ENCODE measurements at places on chromosomes 11 and 22. TPM values are rescaled to one million over a fixed set of nuclear protein-coding genes. Genes with fewer than 3 reads are reported as not detected.

Gene NUDT22
- 162 TPM for total RNA-seq

DNA sequence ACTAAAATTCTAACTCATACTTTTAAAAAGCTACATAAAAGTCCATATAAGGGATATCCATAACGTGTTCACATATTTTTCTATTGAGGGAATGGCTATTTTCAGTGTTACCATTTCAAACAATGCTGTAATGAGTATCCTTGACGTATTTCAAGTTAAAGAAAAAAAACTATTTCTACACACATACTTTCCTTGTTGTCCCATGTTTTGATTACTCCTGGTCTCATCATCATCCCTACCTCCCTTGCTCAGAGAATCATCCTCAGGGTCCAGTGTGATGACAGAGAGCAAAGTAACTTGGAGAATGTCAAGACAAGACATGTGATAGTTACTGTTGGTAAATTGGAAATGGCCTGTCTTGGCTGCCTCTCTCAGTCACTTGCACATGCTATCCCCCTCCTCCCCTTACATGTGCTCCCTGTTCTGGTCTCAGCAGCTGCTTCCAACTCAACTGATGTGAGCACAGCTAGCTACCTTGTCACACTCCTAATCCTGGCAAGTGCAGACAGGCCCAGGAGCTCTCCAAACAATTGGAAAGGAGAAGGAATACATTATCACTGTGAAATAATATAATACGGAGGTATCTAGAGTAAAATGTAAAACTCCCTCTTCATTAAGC is 21.8 kb downstream of the NUMA1 start:
- DNase-seq = no peak
- no peaks in the 10 kb centered on the region for H3K4me1 ChIP-seq
- no peak overlapping the region for H3K27ac ChIP-seq
- no peaks in the 10 kb centered on the region for H3K36me3 ChIP-seq
- no peak overlapping the region for H3K4me3 ChIP-seq

- no peaks in the 10 kb centered on the region for H3K36me3 ChIP-seq
- no peaks in the 10 kb centered on the region for H3K4me1 ChIP-seq
- no peak overlapping the region for H3K27ac ChIP-seq
- no peak for DNase-seq
Observed at GRCh38 chr22:36552289-36552688, 23.3 kb upstream of the EIF3D start.

DNA sequence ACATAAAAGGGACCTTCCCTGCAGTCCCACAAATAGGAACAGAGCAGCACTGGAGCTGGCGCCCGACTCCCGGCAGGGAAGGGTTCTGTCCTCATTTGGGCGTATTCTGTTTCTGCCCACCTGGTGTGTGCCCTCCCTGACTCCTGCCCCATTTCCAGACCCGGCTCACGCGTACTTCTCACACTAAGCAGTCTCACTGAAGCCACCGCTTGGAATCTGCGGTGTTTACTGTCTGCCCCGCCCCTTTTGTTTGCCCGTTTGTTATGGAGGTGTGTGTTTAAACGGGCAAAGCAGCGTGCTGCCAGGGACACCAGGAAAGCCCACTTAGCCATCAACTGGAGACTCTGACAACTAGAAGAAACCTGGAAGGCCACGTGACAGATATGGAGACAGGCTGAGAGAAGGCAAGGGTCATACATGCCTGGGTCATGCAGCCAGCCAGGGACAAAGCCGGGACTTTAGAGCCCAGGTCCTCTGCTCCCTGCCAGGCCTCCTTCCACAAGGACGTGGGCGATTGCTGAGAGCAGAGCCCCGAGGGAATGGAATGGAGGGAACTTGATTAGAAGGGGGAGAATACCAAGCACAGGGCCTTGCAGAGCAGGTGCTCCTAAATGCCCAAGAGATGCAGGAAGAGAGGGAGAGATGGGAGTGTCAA is 8.7 kb upstream of the EFCAB6 start:
- H3K27me3 ChIP-seq = no peaks in the 10 kb centered on the region
- H3K4me3 ChIP-seq = no peak overlapping the region
- no peak overlapping the region for H3K27ac ChIP-seq

- H3K27me3 ChIP-seq = peaks cover 29% of the 10 kb centered on the region
- no peak overlapping the region for H3K27ac ChIP-seq
- DNase-seq = no peak
- H3K36me3 ChIP-seq = no peaks in the 10 kb centered on the region
- H3K4me3 ChIP-seq = no peak overlapping the region
Observed at GRCh38 chr11:44324749-44325525, 15.0 kb upstream of the ALX4 start.

GRCh38 chr11:102111011-102111786 is 952 bp downstream of the YAP1 start:
- peak; percentile 68 for DNase-seq
- H3K27ac ChIP-seq = peak overlapping the region; percentile 91
- H3K4me1 ChIP-seq = no peaks in the 10 kb centered on the region
- peak overlapping the region; percentile 67 for H3K4me3 ChIP-seq
- no peaks in the 10 kb centered on the region for H3K27me3 ChIP-seq
- no peaks in the 10 kb centered on the region for H3K36me3 ChIP-seq

DNA sequence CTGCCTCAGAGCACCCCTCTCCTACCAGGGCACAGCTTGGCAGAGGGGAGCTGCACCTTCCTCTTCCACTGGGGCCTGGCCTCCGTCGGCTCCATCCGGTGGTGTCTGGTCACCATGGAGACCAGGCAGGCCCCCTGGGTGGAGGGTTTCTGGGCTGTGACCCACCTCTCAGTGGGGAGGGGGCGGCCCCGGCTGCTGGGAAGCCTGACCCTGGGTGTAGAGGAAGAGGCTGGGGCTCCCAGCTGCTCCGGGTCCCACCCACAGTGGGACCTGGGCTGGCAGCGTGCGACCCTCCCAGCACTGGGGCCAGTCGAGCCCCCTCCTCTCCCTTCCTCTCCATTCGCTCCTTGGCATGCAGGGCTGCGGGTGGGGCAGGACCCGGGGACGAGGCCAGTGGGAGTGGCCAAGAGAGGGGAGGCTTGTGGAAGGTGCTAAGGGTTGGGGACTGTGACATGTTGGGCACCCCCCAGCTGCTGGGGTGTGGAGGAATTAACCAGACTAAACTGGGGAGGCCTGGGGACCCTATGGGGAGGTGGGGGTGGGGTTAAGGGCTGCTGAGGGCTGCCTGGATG is 46.8 kb downstream of the BRSK2 start:
- no peak for DNase-seq
- no peaks in the 10 kb centered on the region for H3K36me3 ChIP-seq
- no peak overlapping the region for H3K27ac ChIP-seq
- no peaks in the 10 kb centered on the region for H3K27me3 ChIP-seq

DNA sequence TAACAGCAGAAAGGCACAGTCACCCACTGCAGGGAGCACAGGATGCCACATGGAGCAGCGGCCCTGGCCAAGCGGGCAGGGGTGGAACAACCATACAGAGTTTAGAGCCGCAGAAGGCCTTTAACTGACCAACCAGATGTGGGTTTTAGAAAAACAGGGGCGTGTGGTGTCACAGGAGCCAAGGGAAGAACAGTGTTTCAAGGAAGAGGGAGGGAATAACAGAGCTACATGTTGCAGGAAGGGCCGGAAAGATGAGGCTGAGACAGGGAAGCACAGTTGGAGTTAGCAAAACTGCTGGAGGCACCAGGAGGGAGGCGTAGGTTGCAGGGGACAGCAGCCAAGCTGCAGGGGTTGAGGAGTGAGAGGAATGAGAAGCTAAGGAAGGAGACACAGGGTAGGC is 7.8 kb upstream of the NAA40 start:
- no peak overlapping the region for H3K4me3 ChIP-seq
- H3K27ac ChIP-seq = no peak overlapping the region
- no peaks in the 10 kb centered on the region for H3K4me1 ChIP-seq
- no peaks in the 10 kb centered on the region for H3K36me3 ChIP-seq
- no peak for DNase-seq

DNA sequence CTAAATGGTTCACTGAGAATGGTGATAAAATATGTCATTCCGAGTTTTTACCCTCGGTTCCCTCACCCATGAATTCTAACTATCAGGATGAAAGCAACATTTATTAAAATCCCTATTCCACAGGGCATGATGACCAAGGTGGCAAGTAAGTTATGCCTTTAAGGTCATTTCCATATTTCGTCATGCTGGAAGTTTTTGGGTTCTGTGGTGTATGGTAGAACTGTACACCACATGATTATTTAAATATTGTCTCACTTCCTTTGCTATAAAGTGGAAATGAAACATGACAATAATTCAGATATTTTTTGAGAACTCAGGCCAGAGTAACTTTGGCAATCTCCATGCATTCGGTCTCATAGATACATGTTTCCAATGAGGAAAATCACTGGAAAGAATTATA is 68.5 kb upstream of the CARD18 start:
- no peaks in the 10 kb centered on the region for H3K4me1 ChIP-seq
- H3K36me3 ChIP-seq = no peaks in the 10 kb centered on the region
- no peak for DNase-seq

- no peak overlapping the region for H3K27ac ChIP-seq
- no peaks in the 10 kb centered on the region for H3K36me3 ChIP-seq
- no peaks in the 10 kb centered on the region for H3K27me3 ChIP-seq
Observed at GRCh38 chr22:19759427-19760057, 1.0 kb upstream of the TBX1 start.

- no peaks in the 10 kb centered on the region for H3K36me3 ChIP-seq
- no peak overlapping the region for H3K27ac ChIP-seq
- no peaks in the 10 kb centered on the region for H3K27me3 ChIP-seq
- no peaks in the 10 kb centered on the region for H3K4me1 ChIP-seq
Observed at GRCh38 chr11:26765323-26765722, 43.5 kb upstream of the SLC5A12 start.
